CD8-positive, alpha-beta memory T cell (primary cell): ENCODE measurements at places on chromosomes 3 and 15.

- no peak overlapping the region for H3K27ac ChIP-seq
- no peaks in the 10 kb centered on the region for H3K27me3 ChIP-seq
- no peaks in the 10 kb centered on the region for H3K4me1 ChIP-seq
- no peak overlapping the region for H3K4me3 ChIP-seq
- DNase-seq = no peak
Observed at GRCh38 chr3:197877902-197878301, 72.1 kb upstream of the RPL35A start.

GRCh38 chr3:187458921-187459320 is 90.7 kb downstream of the RTP4 start:
- H3K27me3 ChIP-seq = no peaks in the 10 kb centered on the region
- H3K27ac ChIP-seq = no peak overlapping the region
- no peaks in the 10 kb centered on the region for H3K36me3 ChIP-seq

DNA sequence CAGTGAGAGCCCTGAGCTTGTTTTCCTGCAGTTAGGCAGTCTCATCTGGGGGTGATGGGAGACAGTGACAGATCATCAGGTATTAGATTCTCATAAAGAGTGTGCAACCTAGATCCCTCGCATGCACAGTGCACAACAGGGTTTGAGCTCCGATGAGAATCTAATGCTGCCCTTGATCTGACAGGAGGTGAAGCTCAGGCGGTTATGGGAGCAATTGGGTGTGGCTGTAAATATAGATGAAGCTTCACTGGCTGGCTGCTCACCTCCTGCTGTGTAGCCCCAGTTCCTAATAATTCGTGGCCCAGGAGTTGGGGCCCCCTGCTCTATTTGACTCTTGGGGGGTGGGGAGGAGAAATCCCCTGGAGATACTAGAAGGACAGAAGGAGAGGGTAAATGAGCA is 309.4 kb upstream of the STT3B start:
- no peak overlapping the region for H3K4me3 ChIP-seq
- H3K27me3 ChIP-seq = no peaks in the 10 kb centered on the region
- no peak overlapping the region for H3K27ac ChIP-seq
- no peak for DNase-seq
- no peaks in the 10 kb centered on the region for H3K36me3 ChIP-seq

GRCh38 chr15:95291898-95292472 is 1038.5 kb upstream of the NR2F2 start:
- H3K27me3 ChIP-seq = no peaks in the 10 kb centered on the region
- H3K4me1 ChIP-seq = no peaks in the 10 kb centered on the region
- H3K36me3 ChIP-seq = no peaks in the 10 kb centered on the region
- H3K27ac ChIP-seq = no peak overlapping the region

DNA sequence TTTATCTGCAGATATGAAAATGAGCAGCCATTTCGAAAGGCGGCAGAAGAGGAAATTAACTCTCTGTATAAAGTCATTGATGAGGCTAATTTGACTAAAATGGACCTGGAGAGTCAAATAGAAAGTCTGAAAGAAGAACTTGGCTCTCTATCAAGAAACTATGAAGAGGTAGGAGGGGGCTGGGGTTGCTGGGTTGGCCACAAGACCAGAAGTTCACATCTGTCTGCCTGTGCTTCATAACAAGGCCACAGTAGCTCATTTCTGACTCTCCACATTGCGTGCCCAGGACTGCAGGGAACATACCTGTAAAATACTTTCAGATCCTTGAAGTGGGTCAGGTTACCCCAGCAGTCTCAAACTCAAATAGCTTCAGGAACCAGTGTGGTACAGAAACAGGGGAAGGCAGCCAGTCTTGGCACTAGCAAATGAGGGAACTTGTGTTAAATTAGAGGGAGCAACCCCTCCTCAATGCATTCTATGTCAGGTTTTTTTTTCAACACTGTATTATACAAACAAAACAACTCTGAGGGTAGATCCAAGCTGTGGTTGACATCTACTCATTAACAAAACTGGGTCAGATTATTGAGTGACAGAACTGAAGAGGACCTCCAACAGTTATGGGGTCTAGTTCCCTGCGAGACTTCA is 48.7 kb downstream of the BFSP2 start:
- peaks cover 8% of the 10 kb centered on the region for H3K4me1 ChIP-seq
- DNase-seq = peak; percentile 72
- H3K36me3 ChIP-seq = no peaks in the 10 kb centered on the region
- H3K4me3 ChIP-seq = no peak overlapping the region
- H3K27ac ChIP-seq = no peak overlapping the region

DNA sequence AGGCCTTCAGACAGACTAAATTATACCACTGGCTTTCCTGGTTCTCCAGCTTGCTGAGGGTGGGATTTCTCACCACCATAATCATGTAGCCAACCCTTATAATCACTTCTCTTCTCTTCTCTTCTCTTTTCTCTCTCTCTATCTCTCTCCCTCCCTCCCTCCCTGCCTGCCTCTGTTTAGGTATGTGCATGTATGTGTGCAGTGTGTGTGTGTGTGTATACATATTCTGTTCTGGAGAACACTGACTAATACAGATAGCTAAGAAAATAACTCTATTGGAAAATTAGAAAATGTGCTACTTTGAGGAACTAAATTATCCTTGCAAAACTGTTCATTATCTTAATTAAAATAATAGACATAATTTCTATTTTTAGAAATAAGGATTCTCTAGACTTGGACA is 118.6 kb upstream of the GADL1 start:
- H3K36me3 ChIP-seq = no peaks in the 10 kb centered on the region
- no peak overlapping the region for H3K27ac ChIP-seq
- DNase-seq = no peak
- no peaks in the 10 kb centered on the region for H3K27me3 ChIP-seq
- H3K4me3 ChIP-seq = no peak overlapping the region
- no peaks in the 10 kb centered on the region for H3K4me1 ChIP-seq

DNA sequence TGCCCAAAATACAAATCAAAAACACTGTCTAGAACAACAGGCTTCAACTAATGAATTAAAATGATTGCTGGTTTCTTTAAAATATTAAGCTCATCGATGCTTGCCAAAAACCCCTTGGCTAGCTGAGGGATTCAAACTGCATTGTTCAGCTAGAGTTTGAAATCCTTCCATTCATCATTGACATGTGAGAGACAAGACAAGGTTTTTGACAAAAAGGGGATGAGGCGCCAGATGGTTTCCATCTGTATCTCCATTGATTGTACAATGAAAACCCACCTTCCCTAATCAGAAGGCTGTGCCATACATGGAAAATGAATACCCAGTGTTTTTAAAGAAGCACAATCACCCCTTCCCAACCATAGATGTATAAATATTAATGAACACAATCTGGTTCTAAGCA is 67.8 kb downstream of the THRB start:
- H3K4me3 ChIP-seq = no peak overlapping the region
- H3K4me1 ChIP-seq = no peaks in the 10 kb centered on the region
- no peaks in the 10 kb centered on the region for H3K27me3 ChIP-seq

- no peak overlapping the region for H3K4me3 ChIP-seq
- no peaks in the 10 kb centered on the region for H3K27me3 ChIP-seq
- H3K36me3 ChIP-seq = no peaks in the 10 kb centered on the region
- no peak overlapping the region for H3K27ac ChIP-seq
Observed at GRCh38 chr15:70415398-70415797, 317.7 kb upstream of the TLE3 start.

DNA sequence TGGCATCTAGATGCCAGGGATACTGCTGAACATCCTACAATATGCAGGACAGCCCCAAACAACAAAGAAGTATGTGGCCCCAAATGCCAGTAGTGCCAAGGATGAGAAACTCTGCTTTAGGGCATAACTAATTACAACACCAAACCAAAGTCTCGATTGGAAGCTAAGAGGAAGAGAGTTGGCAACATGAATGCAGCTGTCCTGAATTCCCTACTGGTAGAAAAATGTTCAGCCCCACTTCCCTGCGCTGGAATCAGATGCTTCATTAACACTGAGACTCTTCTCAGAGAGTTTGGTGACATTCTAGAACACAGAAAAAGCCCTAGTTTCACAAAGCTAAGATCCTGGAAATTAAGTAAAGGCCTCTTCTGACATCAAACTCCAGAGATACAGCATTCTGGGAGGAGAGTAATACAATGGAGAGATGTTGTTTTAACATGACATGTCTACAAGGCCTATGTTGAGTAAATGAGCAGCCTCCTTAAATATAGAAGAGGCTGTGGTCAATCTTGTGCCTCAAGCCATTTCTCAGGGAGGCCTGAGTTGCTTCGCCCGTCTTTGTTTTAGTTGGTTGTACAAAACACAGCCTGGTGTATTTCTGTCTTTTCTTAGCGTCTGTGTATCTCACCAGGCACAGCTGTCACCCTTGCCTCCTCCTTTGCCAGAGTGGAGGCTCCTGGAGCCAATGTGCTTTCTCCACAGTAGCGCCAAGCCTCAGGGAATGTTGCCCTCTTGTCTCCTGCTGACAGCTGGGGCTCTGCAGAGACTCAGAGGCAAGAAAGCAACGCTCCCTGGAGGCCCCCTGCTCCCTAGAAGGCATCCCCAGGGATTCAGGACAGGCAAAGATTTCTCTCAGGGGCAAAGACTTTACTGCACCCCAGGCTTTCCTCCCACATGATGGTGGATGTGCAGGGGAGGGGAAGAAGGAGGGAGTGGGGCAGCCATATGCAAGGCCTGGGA is 25.1 kb upstream of the CTNNB1 start:
- no peaks in the 10 kb centered on the region for H3K4me1 ChIP-seq
- H3K4me3 ChIP-seq = no peak overlapping the region
- DNase-seq = no peak
- H3K36me3 ChIP-seq = no peaks in the 10 kb centered on the region
- H3K27ac ChIP-seq = no peak overlapping the region
- H3K27me3 ChIP-seq = peaks cover 3% of the 10 kb centered on the region

DNA sequence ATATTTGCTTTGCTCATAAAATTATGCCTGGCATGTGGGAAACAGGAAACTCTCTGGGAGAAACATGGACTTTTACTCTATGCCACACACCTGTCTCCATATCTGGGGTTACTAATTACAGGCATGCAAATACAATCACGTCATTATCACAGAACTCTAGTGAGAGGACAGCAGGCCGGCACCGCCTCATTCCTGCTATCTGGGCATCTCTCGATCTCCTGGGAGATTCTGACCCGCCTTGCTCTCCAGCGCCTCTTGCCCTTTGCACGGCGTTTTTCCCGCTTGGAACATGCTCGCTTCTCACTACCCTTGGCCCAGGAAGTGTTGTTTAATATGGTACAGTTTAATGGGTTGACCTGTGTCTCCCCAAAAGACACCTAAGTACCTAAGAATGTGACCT is 45.4 kb upstream of the PARL start:
- no peak overlapping the region for H3K27ac ChIP-seq
- H3K4me1 ChIP-seq = no peaks in the 10 kb centered on the region
- no peak for DNase-seq
- peaks cover 4% of the 10 kb centered on the region for H3K36me3 ChIP-seq
- no peak overlapping the region for H3K4me3 ChIP-seq
- H3K27me3 ChIP-seq = no peaks in the 10 kb centered on the region

- no peaks in the 10 kb centered on the region for H3K27me3 ChIP-seq
- H3K4me3 ChIP-seq = no peak overlapping the region
- no peak overlapping the region for H3K27ac ChIP-seq
- H3K36me3 ChIP-seq = no peaks in the 10 kb centered on the region
Observed at GRCh38 chr3:81295906-81296577, 465.4 kb downstream of the GBE1 start.

- H3K27me3 ChIP-seq = no peaks in the 10 kb centered on the region
- peak; percentile 17 for DNase-seq
- peaks cover 8% of the 10 kb centered on the region for H3K4me1 ChIP-seq
- H3K36me3 ChIP-seq = no peaks in the 10 kb centered on the region
Observed at GRCh38 chr3:112293368-112294321, at the start of gene SLC9C1. Gene SLC9C1, minus strand, starts transcription at chr3:112294216. Its CDS starts 7,425 bp downstream, at chr3:112286791.
